Activated CD4-positive, CD25-positive, alpha-beta regulatory T cell (primary cell): ENCODE measurements at places on chromosomes 5 and 9.

GRCh38 chr9:88949425-88949824 is 41.8 kb upstream of the S1PR3 start:
- DNase-seq, result no peak

DNA sequence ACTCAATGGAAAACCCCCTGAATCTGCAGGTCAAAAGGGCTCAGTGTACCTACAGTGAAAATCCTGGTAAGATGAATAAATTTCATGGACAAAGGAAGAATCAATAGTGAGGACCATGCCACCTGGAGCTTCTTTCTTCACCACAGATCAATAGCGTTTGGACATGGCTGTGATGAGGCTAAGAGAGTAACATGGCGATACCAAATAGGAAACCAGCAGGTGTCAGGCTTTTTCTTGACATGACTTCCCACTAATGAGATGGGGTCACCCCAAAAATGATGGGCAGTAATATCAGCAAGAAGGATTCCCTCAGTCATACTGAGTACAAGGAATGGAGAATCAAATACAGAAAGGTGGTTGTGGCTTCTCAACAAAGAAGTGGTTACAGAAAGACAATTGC is 208.5 kb upstream of the PLPPR1 start:
- DNase-seq, result no peak

DNA sequence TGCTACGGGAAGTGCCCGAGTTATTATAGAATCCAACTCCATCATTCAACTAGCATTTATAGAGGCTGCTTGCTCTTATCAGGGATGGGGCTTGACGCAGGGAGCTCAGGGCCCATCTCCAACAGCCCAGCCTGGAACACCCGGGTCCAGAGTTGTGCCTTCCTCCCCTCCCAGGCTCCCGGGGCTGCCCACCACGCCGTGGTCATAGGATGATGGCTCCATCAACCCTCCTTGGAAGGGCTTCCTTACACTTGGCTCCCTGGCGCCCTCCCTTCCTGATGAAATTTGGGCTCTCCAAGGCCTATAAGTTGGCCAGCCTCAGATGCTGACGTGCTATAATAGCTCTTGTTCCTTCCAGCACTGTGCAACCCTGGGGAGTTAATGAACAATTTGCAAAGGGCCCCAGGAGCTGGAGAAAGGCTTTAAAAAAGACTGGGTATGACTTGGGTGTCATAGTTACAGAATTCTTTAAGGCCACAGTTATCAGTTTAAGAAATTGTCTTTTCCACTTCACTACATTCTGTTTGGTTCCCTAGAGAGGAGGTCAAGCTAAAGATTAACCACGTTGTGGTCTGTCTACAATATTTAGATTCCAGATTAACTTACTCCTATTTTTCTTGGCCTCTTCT is 42.5 kb upstream of the GADD45G start:
- no peak for DNase-seq

GRCh38 chr9:90038763-90039162 is 434.0 kb downstream of the GADD45G start:
- no peak for DNase-seq

DNA sequence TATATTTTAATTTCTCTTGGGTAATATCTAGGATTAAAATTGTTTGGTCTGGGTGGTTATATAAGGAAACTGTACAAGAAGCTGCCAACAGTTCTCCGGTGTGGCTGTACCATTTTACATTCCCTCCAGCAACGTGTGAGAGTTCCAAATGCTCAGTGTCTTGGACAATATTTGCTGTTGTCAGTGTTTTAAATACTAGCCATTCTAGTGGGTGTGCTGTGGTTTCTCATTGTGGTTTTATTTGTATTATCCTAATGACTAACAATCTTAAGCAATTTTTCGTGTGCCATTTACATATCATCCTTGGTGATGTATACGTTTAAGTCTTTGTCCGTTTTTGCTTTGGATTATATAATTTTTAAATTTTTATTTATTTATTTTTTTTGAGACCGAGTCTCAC is 34.0 kb downstream of the TNFSF15 start:
- no peak for DNase-seq

DNA sequence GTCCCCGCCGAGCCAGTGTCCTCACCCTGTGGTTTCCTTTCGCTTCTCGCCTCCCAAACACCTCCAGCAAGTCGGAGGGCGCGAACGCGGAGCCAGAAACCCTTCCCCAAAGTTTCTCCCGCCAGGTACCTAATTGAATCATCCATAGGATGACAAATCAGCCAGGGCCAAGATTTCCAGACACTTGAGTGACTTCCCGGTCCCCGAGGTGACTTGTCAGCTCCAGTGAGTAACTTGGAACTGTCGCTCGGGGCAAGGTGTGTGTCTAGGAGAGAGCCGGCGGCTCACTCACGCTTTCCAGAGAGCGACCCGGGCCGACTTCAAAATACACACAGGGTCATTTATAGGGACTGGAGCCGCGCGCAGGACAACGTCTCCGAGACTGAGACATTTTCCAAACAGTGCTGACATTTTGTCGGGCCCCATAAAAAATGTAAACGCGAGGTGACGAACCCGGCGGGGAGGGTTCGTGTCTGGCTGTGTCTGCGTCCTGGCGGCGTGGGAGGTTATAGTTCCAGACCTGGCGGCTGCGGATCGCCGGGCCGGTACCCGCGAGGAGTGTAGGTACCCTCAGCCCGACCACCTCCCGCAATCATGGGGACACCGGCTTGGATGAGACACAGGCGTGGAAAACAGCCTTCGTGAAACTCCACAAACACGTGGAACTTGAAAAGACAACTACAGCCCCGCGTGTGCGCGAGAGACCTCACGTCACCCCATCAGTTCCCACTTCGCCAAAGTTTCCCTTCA is 1.4 kb downstream of the GLIS3 start:
- no peak for DNase-seq

DNA sequence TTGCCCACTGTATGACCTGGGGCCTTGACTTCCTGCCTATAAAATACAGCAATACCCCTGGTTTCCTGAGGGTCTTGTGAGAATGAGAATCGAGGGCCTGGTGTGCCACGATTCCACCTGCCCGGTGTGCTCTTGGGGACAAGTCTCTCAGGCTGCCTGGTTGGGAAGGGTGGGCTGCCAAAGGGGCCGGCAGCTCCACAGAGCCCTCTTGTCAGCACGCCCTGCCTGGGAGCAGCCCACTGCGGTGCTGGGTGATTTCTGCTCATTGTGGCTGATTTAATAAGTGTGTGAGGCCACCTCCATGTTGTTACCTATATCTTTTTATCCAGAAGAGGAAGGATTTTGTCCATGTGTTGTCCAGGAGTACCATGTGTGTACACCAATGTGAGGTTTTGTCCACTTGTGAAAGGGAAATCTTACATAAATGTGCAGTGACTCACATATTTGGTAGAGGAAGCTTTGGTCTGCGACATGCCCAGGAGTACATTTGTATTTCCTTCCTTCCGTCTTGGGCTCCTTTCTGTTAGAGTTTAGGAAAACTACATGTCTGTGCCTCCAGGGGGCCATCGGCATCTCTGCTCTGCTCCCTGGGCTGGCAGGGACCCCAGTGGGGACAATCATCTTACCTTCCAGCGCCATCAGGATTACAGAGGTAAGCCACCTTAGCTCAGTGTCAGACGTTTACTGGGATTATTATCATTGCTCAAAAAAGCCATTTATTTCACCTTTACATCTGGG is 108.6 kb downstream of the PHF2 start:
- no peak for DNase-seq

DNA sequence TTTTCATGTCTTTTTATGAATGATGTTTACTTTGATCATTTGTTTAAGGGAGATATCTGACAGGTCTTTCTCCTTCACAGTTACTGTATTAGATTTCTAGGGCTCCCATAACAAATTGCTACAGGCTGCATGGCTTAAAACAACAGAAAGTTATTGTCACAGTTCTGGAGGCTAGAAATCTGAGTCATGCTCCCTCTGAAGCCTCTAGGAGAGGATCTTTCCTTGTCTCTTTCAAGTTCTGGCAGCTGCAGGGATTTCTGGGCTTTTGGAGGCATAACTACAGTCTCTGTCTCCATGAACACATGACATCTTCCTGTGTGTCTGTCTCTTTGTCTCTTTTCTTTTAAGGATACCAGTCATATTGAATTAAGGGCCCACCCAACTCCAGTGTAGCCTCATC is 557.3 kb upstream of the SEMA6A start:
- DNase-seq, result no peak

- DNase-seq, result no peak
Measured at GRCh38 chr5:39426746-39427105, 1.9 kb upstream of the DAB2 start.

DNA sequence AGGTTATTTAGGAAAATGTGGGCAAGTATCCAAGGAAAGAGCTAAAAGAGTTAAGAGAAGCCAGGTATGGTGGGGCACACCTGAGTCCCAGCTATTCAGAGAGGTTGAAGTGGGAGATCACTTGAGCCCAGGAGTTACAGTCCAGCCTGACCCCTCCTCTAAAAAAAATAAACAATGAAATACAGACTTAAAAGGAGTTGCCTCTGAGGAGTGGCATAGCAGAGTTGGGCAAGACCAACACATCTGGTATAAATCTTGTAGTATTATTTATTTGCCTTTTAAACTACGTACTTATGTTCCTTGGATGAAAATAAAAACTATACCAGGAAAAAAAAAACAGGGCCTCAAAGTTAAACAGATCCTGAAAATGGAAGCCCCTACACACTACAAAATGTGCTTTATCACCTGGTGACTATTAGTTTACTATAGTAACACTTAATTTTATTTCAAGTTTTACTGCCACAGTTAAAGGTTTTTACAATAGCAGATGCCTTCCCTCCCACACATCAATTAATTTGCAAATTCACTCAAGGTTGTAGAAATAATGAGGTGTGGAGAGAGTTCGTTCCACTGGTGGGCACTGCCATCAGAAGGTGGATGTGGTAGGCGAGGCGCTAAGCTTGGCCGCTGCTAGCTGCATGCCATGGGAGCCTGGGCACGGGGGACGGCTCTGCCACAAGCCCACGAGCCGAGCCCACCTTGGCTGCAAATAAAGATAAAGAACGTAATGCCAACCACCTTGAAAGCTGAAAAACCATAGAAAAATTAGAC is 48.0 kb downstream of the MED27 start:
- no peak for DNase-seq

DNA sequence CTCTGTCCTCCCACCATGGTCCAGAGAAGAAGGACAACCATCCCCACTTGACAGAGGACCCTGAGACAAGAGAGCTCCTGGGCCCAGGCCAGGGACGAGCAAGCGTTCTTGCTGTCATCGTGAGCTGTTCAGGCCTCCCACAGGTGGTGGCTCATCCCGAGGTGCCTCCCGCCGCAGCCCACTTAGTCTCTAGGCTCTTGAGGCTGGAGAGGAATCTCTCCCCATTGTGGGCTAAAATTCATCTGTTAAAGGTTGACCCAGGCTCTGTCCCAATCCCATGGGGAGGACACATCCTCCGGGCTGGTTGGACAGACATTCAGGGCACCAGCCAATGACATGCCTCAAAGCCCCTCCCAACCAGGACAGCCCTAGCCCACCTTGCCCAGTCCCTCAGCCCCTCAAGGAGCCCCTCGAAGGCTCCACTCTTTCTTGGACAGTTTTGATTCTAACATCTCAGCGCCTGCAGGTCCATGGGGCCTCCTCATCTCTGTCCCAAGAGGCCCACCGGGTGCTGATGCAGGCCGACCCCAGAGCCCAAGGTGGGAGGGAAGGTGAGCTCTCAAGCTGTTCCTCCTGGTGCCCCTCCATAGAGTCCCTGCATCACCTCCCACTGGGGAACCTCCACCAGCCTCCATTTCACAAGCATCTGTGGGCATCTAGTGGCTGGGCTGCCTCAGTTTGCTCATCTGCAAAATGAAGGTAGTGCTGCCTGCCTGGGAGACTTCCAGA is 52.9 kb downstream of the BARX1 start:
- DNase-seq, result no peak

DNA sequence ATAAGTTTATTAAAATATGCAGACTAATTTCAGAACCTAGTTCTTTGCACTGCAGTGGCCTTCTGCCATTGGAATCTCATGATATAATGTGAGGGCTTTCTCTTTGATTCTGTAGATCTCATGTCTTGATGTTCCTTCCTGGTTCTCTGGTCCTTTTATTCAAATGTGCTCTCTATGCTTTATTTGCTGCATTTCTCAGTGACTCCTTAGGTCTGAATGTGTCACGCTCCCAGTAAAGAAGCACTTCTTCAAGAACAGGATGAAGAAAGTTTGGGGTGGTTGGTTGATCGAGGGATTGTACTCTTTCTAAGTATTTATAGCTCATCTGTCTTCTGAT is 122.6 kb downstream of the GDNF start:
- no peak for DNase-seq

- DNase-seq, result peak; percentile 16
Measured at GRCh38 chr5:73591102-73591695, 25.7 kb downstream of the UTP15 start.

GRCh38 chr9:99296291-99296951 is 74.3 kb downstream of the SEC61B start:
- DNase-seq, result no peak

GRCh38 chr9:87324613-87325194 is 173.0 kb upstream of the DAPK1 start:
- DNase-seq, result no peak

DNA sequence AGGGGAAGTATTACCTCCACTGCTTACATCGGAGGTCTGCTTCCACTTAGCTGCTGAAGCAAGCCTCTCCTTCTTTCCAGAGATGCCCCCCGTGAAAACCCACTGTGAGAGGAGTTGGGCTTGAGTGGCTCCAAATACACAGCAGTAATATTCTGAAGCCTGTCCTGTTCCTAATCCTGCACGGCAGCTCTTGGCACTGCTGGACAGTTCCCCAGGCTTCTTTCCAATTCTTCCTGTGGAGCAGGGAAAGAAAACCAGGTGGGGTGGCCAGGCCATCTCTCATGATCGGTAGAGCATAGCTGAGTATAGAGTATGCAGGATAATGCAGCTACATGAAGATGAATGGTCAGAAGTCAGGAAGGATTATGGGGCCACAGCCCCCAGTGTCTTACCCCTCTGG is 335.3 kb downstream of the MARCHF11 start:
- no peak for DNase-seq

- DNase-seq, result no peak
Measured at GRCh38 chr9:132995879-132996278, 17.4 kb downstream of the GFI1B start.

GRCh38 chr5:15286650-15287049 is 213.3 kb upstream of the FBXL7 start:
- no peak for DNase-seq

GRCh38 chr5:95709967-95710650 is 21.0 kb upstream of the RHOBTB3 start:
- no peak for DNase-seq

DNA sequence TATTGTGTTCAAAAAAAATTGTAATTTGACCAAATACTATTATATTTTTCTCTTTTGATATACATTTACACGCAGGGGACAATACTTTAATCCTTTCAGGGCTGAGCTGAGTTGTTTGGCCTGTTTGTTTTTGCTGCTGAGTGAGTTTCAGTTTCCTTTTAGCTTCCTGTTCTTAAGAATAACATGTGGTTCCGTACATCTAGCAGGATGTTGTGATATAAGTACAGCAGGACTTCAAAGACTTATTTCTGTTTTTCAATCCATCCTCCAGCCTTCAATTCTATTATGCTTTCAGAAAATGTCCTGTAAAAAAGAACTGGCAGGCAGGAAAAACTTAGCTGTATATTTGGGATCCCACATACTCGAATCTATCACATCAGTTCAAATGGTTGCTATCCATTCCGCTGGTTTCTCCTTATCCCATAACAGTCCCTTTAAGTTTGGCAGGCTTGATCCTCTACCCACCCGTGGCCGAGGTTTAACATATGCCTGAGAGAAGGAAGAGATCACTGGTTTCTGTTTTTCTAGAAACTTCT is 1037.3 kb upstream of the ACO1 start:
- no peak for DNase-seq
